Stimulated activated CD8-positive, alpha-beta memory T cell treated with anti-CD3 and anti-CD28 coated beads, Interleukin-4, amount 100 ng/mL, for 4 hours (primary cell): ENCODE measurements at places on chromosomes 7 and 10.

DNA sequence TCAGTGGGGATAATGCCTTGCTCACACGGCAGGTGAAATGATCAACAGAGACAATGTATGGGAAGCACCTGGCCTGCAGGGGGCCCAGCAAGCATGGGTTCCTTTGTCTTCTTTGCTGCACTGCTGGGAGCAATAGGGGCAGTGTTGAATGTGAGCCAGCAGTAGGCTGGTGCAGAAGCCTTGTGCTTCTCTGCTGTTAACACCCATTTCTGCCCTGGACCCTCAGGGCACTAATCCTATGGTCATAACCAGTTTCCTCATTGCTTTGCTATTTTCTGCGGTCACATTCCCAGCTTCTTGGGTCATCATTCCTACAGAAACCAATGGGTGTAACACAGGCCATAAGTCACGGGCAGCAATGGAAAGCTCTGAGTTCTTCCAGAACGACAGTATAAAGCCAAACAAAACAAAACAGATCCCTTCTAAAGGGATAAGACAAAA, 10.9 kb upstream of the LGI1 start:
- no peak for DNase-seq

DNA sequence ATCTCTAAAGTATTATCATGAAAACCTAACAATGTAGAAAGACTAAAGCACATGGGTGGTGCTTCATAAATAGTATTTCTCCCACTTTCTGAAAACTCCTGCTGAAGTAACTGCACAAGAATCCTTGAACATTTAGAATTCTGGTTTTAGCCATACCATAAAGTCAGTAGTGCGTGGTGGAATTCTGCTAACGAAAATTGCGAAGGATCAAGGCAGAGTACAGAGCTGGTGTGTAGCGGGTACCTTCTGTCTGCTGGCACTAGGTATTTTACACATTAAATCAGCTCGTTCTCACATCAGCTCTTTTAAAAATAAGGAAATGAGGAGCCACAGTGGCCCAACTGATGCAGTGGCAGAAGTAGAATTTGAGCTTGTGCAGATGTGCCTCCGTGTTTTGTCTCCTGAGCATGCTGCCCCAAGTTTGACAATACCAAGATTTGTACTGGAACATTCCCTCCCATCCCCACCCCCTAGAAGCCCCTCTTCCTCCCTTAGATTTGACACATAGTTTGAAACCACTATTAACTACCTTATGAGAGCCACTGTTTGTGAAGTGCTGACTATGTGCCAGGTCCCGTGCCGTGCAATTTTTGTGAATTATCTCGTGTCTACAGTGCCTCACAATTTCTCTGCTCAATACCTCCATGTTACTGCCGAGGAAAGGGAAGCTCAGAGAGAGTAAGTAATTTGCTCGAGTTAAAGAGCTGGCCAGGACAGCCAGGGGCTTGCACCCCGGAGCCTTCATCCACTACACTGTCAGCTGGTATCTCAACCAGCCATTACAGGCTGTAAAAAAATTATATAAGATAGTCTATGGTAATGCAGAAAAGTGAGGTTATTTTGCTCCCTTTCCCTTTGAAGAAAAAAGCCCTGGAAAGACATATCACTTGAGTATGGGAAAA, 66.9 kb downstream of the EGFR start:
- DNase-seq = no peak

DNA sequence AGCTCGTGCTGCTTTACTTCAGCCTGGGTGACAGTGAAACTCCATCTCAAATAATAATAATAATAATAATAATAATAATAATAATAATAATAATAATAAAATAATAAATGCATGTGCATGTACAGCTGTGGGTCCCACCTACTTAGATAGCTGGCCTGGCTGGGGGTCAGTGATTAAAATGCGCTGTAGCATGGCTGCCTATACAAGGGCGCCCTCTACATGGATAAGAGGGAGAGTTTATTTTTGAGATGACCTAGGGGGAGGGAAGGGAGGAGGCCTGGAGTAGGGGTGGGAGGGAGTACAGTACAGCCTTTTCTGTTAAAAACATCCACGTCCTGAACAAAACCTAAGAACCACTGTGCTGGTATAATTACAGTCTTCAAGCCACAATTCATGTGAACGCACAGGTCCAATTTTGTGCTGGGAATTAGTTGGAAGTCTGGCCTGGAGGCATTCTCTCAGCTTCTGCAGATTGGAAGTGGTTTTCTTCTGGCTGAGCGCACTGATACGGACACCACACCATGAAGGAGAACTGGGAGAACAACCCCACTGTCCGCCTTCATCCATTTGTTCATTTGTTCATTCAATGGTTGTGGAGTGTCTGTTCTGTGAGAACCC, 146.5 kb downstream of the TMEM178B start:
- no peak for DNase-seq

DNA sequence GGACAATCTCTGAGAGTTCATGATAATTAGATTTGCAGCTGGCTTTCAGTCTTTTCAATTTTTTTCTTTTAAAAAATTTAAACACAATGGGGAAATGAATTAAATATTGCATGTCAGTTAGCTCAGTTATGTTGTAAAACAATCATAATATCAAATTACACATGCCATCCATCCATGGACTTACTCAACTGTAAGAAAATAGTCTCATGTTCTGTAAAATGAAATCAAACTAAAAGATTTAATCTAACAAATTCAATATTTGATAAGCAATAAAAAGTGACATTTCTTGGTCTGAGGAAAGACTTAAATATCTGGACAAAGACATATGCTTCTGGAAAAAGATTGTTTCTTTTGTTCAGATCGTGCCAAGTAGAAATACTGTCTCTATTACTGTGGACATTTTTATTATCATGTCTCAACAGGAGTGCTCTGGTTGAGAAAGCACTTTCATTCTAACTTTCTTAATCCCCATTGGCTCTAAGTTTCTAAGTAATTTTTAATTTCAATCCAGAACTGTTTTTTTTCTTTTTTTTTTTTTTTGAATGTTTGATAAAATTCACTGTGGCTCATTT, 179.2 kb upstream of the FAM3C start:
- DNase-seq = no peak

DNA sequence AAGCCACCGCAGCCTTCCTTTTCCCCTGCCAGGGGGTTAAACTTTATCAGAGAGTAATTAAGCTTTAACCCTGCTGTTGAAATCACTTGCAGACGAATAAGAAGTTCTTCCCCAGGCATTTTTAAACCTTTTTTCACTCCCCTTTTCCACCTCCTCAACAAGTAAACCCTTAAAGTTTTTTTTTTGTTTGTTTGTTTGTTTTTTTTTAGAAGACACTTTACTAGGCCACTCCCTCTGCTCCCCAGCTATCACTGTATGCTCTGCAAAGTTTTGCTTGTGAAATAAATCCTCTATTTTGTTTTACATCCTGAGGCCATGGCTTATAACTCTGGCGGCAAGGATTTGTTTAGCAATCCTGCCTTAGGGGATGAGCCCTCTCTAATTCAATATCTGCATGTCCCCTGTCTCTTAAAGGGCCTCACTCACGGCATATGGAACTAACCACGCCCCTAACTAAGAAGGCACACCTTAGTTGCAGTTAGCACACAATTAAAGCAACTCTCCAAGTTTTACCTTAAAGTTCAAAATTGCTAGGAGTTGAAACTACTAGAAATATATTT, 1354.7 kb upstream of the LRRTM3 start:
- DNase-seq = no peak

GRCh38 chr10:48332871-48333216, 26.4 kb downstream of the MAPK8 start:
- DNase-seq = no peak

GRCh38 chr7:13952921-13953320, 36.5 kb downstream of the ETV1 start:
- DNase-seq = no peak

- no peak for DNase-seq
Observed at GRCh38 chr10:99534939-99535763, 2.4 kb downstream of the NKX2-3 start.

GRCh38 chr10:11162828-11163599, 145.3 kb downstream of the CELF2 start:
- DNase-seq = no peak

GRCh38 chr10:37707829-37708578, 149.4 kb downstream of the ZNF248 start:
- DNase-seq = no peak

DNA sequence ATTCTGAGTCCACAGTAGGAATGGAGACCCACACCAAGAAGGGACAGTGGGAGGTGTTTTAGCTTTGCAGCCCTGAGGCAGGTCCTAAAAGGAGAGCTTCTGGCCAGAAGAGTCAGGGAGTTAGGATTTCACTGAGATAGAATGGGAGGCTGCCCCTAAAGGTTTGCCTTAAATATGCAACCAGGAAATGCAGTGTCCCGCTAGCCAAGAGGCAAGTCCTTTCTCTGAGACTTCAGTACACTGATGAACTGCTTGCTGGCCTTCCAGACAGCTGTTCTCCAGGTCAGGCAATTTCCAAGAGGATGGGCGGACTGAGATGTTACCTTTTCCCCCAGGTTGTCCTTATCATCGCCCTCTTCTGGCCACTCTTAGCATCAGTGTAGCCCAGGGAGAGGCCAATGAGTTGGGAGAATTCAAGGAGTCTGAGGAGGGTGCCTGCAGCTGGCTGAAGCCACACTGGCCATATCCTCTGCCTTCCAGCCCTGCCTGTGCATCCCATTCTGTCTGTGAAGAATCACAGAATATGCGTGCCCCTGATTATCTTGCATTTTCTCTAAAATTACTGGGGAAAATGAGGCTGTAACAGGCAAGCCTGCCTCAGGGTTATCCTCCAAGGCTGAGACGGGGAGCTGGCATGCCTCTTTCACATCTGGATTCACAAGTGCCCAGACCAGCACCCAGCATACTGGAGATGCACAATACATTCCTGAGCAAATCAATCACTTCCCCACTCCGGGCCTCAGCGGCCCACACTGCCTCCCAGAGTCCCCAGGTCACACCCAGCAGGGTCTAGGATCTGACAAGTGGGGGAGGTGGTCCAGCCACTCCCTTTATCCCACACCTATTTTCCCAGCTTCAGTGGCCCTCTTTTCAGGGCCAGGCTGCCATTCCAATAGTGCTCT, 2.4 kb downstream of the TLL2 start:
- DNase-seq = no peak

DNA sequence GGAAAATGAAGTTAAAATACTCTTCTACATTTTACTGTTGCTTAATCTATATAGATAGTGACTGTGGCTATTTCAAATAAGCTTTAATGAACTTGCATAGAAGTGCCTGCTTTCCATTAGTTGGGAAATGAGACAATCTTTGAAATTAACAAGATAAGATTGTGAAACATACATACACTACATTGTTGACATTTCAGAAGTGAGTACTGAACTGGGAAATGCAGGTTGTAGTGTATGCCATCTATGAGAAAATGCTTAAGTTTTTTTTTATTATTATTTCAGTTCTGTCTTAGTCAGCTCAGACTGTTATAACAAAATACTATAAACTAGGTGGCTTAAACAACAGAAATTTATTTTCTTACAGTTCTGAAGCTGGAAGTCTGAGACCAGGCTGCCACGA, 49.6 kb upstream of the CSTF2T start:
- DNase-seq = no peak

GRCh38 chr10:43105956-43106229, 29.0 kb downstream of the RET start:
- no peak for DNase-seq

- DNase-seq = no peak
Observed at GRCh38 chr7:159117366-159118196, 27.1 kb downstream of the VIPR2 start.

DNA sequence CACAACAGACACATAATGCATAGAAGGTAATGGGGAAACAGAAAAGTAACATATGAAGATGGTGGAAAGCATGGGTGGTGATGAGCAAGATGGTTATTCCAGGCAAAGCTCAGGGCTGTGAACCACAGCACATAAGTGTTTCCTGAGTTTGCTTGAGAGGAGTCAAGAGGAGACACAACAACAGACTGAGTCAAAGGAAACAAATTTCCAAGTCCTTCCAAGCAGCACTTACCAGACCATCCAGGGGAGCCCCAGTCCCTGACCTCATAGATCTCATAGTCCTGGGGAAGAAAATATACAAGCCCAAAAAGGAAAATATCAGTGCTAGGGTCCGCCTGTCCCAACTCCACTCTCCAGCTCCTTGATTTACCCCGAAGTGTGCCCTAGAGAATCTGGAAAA, 216.6 kb upstream of the FZD1 start:
- no peak for DNase-seq

GRCh38 chr10:102262744-102263370, 17.5 kb downstream of the GBF1 start:
- no peak for DNase-seq

DNA sequence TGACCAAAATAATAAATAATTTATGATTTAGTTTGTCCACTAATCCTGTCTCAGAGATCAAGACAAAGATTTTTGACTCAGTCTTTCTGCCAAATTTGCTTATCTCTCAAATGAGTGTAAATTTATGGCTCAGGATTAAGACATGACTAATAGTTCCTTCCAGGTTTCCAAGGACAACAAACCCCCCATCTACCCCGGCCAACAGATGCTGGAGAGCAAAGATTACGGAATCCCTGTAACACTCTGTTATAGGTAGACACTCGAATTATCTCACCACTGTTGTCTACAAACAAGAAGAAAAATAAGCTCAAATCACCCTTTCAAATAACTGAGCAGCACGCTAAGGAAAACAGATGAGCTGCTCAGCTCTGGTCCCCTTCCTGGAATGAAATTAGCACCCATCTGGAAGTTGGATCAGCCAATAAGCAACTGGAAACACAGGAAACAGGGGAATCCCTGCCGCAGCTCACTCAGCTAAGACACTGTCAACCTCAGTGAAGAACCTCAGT, 56.8 kb upstream of the SVIL start:
- DNase-seq = no peak

DNA sequence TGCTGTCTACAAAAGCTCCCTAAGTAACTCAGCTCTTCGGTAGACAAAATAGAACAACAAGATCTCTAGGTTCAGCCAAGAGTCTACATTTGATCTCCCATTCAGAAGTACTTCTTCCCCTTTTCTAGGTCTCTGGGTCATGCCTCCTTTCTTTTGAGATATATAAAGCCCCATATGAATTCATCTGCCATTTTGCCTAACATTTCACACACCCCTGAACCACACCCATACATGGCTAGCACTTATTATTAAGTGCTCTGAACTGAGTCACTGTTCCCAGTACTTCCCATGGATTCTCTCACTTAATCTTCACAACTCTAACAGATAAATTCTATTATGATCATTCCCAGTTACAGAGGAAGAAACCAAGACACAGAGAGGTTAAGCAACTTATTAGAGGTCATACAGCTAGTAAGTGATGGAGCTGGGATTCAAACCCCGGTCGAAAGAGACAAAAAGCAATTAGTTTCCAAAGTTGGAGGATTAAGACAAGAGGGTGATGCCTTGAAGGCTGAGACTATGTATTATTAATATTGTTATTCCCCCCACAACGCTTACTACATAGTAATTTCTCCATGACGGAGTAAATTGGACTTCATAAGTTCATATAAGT, 17.3 kb downstream of the MYOF start:
- no peak for DNase-seq

DNA sequence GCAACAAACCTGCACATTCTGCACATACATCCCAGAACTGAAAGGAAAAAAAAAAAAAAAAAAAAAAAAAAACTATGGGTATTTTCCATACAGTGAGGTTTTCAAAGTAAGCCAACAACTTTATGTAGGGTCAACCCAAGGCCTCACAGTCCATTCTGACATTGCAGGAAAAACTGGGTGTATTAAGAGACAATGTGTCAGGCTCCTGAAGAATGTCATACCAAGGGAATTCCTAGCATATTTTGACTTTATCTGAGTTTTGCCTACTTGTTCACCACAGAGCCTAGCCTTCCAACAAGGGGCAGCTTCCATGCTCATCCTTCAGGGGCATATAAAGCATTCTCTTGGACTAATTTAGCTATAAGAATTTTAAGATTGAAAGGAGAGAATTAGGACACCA, 368.9 kb downstream of the PLXDC2 start:
- DNase-seq = no peak

GRCh38 chr10:111716032-111716431, 467.5 kb downstream of the GPAM start:
- DNase-seq = no peak
